ENCODE measurements at places on chromosomes 3 and 15.
A peak's percentile ranks its signal among the peaks of the same experiment; 100 is the strongest.

DNA sequence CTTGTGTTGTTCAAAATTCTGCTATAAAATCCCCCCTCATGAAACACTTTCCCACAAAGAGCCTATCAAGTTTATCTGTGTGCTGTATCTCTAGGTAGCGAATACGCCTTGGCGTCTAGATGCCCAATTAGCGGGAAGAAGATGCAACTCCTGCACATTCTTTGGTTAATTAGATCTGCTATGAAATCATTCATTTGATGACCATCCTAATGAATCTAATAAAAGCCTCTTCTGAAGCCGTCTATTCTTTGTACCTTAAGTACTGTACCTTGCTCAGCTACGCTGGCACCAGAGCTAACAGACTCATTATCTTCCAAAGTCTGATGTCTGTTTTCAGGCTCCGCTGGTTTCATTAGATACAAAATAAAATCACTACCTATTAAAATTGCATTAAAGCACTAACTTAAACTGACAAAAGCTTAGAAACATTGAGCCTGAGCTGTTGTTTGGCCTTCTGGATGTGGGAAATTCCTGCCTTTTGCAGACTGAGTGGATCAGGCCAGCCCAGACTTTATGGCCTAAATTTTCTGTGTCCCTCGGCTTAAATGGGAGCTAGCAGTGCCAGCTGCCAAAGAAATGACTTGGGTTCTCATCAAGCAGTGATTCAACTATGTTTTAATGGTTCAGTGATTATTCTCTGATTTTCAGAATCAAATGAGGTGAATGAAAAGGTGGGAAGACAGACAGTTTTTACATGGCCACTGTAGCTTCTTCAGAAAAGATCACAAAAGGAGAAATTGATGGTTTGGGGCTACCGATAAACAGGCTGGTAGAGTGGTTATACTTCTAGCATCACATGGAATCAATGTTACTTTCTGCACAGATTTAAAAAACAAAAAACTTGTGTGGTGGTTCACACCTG, 28.4 kb upstream of the CHST2 start:
- DNase-seq: no peak

DNA sequence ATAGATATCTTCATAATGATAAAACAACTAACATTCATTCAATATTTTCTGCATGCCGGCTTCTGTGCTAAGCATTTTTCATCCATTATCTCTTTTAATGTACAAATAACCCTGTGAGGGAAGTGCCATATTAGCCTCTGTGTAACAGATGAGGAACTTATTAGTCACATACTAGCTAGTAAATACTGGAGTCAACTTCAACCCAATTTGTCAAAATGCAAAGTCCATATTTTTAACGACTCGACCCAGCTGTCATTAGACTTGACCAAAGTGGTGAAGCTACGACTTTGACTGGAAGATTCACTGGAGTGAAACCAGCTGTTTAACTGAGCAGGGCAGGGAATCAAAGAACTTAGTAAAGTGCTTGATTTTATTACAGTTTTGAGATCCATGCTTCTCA, 41.6 kb downstream of the PARP15 start:
- no peak for DNase-seq

- DNase-seq: no peak
Observed at GRCh38 chr15:70127288-70127746, 29.6 kb upstream of the TLE3 start.

GRCh38 chr15:38506997-38507396, 53.1 kb downstream of the FAM98B start:
- no peak for DNase-seq

DNA sequence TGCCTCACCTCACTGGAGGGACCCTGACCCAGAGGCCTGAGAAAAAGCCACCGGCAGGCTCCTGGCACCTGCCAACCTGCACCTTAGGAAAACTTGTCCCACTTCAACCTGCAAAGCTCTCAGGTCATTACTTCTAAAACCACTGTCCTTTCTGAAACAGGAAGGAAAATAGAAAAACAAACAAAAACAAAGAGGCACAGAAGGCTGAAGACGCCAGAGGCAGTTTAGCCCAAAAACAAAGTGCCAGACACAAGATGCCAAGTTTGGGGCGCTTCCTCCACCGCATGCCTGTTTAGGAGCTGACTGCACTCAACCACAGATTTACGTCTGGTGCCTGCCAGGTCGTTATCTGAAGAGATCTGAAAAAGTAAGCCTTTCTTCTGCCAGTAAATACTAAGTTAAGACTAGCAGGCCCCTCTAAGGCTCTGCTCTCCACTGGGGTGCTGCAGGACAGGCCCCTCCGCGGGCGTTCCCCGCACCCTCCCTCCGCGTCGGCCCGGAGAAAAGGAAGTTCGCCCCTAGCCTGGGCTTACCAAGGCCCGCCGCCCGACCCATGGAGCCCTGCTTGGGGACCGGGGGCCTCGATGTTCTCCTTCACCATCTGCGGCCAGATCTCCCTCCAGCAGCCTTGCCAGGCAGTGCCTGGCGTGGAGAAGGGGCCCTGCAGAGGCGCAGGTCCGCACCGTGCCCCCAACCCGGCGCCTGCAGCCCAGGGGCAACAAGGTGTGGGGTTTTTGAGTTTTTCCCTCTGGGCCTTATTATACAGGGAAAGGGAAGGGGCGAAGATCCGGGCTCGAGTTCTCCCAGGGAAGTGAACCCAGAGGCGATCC, 1.3 kb downstream of the GOLGA8A start:
- DNase-seq: peak; percentile 9

GRCh38 chr3:35653347-35653746, 14.0 kb downstream of the ARPP21 start:
- no peak for DNase-seq

DNA sequence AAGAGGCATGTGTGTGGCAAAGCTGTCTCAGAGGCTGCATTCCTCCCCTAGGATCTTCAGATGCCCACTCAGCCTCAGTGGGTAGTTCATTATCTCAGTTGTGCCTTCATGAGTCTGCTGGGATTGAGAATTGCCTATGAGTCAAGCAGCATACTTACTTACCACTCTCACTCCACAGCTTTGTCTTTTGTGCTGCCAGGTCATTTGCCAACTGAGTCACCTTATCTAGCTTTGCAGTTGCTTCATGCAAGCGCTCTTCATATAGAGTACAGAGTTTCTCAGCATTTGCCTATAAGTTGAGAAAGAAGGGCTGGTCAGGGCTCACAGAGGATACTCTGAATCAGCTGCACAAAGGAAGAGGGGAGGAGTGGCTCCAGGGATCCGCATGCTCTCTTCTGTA, 89.5 kb downstream of the MYH15 start:
- no peak for DNase-seq

DNA sequence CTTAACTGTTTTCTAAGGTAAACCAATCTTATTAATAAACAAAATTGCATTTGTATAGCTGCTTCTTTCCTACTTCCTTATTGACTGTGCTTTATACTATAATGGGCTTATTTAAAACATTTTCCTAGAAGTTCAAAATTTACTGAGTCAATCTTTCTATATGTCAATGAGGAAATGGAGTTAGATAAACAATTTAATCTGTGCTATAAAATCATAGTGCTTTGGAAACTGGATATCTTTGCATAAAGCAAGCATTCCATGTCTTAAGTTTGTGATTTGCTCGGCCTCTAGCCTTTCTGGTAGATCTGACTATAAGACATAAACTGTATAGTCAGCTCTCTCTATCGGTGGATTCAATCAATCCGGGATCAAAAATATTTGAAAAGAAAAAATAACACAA, 99.6 kb downstream of the NEDD4 start:
- DNase-seq: no peak

DNA sequence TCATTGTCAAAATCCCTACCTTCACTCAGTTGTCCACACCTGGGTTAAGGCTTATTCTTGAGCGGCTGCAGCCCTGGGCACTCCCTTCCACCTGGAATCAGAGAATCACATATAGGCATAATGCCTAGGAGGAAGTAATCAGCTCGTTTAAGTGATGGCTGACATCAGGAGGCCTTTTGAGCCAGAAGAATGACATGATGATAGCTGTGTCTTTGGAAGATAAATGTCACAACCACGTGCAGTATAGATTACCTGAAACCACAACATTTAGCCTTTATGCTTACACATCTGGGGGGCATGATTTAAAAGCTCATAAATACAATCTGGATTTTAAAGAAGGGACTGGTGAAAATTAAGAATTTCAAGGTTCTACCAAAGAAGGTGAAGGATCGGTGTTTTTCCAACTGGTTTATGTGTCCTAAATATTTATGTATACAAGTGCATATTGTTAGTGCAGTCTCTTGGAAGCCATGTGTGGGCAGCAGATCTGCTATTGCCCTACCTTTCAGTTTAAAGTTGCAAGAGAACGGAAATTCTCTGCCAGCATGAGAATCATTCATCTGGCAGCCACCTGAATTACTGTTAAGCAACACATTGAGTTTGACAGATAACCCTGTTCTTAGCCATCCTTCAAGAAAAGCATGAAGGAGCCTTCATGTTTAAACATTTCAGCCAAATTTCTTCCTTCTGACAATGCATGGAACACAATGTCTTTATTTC, 163.4 kb upstream of the NR2E3 start:
- DNase-seq: no peak

GRCh38 chr15:82575335-82575734, 35.1 kb upstream of the RPS17 start:
- DNase-seq: no peak

DNA sequence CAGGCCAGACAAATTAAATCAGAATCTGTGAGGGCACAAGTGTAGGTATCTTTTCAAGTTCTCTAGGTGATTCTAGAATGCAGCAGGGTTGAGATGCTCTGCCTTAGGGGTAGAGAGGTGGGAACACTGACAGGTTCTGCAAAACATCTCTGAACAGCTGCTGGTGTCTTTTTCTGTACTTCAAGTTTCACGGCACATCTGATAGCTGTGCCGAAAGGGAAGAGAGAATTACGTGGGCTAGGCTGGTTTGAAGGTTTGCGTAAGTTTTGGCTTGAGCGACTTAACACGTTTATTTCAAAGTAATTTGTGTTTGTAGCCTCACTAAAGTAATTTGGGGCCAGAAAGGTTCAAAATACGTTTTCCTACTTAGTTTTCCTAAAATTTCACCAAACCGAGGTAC, 22.5 kb downstream of the PXK start:
- DNase-seq: no peak

DNA sequence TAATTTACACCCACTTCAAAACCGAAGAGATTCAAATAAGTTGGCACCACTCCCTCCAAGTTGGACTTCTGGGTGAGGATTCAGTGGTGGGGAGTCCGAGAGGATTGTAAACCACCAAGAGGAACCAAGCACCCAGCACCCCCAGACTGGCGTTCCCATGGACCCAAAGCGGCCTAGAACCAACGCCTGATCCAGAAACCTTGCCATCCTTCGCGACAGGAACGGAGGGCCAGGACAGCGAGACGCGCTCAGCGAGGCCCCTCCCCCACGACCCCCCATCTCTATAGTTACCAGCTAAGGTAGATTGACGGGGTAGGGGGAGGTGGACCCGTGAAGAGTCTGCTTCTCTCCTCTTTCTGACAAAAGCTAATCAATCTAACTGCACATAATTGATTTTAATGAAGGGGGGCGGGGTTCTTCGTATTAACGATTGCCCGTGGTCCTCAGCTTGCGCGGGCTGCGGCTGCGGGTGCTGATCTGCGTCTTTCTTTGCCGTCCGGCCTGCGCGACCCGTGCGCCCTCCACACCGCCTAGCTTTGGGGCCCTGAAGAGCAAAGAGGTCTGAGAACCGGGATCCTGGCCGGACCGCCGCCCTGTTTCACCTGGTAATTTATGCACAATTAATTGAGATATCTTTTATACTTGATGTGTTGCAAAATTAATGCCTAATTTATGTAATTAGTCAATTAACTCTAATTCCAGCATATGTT, 10.9 kb upstream of the FOXB1 start:
- DNase-seq: no peak

GRCh38 chr15:75905231-75905630, 1.6 kb downstream of the FBXO22 start:
- no peak for DNase-seq

- no peak for DNase-seq
Observed at GRCh38 chr3:54270816-54271526, 148.6 kb downstream of the CACNA2D3 start.

DNA sequence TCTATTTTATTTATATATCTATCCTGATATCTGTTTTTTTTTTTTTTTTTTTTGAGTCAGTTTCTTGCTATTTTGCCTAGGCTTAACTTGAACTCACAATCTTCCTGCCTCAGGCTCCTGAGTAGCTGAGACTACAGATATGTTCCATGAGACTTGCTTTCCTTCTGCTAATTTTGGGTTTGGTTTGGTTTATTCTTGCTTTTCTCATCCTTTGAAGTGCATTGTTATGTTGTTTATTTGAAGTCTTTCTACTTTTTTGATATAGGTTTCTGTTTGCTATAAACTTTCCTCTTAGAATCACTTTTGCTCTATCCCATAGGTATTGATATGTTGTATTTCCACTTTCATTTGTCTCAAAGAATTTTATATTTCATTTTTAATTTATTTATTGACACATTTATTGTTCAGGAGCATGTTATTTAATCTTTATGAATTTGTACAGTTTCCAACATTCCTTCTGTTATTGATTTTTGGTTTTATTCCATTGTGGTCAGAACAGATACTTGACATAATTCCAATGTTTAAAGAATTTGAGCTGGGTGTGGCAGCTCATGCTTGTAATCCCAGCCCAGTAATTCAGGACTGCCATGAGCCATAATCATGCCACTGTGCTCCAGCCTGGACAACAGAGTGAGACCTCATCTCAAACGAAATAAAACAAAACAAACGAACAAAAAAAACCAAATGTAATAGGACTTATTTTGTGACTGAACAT, 62.3 kb upstream of the PLSCR4 start:
- DNase-seq: no peak

DNA sequence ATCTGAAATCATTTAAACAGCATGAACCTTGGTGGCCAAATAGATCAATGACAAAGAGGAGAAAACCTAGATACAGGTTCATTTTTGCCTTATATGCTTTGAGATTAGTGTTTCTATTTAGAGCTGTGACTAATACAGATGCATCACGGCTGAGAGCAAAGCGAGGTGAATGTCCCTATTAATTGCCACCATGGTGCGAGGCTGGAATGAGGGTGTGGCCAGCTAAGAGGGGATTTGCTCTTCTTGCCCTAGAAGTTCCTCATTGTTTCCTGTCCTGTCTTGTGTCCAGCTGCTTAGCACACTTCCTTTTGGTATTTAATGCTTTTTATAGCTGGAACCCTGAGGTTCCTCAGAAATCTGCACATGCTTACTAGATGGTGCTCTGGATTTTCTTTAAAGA, 339.1 kb upstream of the RGMA start:
- DNase-seq: no peak

GRCh38 chr3:13163848-13164382, 90.7 kb upstream of the IQSEC1 start:
- DNase-seq: no peak

DNA sequence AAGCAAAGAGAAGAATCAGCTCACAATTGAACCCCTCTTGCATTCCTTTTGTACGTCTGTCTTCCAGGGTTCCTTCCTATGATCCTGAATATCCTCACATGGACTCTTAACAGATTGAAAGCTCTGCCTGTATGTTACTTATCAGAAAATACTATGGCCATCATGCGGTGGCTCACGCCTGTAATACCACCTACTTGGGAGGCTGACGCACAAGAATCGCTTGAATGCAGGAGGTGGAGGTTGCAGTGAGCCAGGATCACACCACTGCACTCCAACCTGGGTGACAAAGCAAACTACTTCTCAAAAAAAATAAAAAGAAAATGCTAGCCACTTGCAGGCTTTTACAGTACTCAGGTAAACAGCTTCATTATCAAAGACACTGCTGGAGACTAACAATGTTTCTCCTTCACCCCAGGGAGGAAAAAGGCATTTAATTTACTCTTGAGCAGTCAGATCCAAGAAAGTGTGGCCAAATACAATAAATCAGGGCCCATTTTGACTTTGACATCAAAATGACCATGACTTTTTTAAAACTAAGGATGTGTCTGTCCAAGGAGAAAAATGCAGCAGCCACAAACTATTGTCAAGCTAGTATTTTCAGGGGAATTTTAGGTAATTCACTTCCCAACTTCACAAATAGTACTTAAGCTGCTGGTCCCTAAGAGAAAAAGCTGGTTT, 27.3 kb downstream of the NPTN start:
- DNase-seq: no peak

Measured in memory B cell (primary cell).